Fibroblast of skin of back (primary cell): ENCODE measurements at places on chromosomes 11 and 22.

DNA sequence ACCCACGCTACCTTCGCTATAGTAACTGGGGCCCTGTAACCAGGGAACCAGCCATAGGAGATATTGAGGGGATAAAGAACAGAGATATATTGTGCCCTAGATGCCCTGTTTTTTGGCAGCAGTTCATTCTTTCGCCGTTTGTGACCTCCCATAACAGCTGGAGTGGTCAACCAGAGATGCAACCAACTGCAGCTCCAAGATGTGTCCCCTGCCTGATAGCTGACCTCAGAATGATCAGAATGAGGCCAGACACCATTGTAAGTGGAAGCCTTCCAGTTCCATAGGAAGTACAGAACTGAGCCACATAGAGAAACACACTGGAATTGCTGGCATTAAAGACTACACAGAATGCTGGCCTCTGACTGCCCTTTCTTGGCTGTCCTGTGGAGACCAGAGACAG is 39.2 kb downstream of the P4HA3 start:
- no peak for DNase-seq

DNA sequence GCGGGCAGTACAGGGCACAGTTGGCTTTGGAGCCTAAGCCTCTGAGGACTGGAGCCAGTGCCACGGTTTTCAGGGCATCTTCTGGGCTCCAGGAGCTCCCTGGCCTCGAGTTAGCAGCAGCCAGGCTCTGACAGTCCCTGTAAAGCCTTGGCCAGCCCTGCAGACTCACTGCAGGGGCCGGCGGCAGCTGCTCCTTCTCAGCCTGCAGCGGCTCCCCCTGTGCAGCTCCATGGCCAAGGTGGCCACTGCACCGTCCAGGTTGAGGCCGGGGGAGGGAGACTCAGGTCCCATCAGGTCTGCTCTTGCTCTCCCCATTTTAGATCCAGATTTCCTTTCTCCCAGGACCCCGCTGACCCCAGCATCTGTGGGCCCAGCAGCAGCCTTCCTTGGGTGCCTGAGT is 1461.1 kb downstream of the BRD1 start:
- no peak for DNase-seq

DNA sequence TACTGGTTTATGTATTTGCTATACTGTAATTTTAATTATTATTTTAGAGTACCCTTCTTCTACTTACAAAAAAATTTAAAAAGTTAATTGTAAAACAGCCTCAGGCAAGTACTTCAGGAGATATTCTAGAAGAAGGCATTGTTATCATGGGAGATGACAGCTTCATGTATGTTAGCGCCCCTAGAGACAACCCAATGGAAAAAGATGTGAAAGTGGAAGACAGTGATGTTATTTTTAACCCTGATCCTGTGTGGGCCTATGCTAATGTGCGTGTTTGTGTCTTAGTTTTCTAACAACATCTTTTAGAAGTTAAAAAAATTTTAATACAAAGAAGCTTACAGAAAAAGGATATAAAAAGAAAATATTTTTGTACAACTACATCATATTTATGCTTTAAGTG is 205.0 kb downstream of the FAM76B start:
- no peak for DNase-seq

- peak; percentile 46 for DNase-seq
Observed at GRCh38 chr11:119518746-119519730, 96.1 kb upstream of the THY1 start.

- peak; percentile 29 for DNase-seq
Observed at GRCh38 chr11:20443596-20443995, 56.1 kb downstream of the PRMT3 start.

DNA sequence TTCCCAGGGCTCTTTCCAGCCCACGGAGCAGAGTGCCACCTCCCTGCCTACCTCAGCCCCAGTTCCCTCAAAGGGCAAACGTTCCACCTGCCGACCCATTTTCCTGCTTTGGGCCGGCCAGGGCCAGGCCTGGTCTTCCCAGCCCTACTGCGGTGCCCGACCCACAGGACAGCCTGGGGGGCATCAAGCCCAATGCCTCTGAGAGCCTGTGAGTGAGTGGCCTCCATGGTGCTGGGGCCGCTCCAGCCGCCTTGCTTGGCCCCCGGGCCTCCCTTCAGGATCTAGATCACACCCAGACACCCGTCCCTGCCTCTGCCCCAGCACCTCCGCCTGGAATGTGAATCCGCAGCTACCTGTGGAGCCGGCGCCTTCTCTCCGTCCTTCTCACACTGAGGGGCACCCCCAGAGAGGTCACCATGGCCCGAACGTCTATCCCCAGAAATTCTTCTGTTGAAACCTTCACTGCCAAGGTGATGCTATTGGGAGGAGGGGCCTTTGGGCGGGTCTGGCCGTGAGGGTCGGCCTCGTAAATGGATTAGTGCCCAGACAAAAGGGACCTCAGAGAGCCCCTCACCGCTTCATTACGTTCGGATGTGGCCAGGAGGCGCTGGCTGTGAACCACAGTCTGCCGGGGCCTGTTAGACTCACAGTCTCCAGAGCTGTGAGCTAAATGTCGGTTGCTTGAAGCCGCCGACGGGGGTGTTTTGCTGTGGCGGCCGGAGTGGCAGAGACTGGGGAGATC is 36.2 kb upstream of the BRSK2 start:
- DNase-seq = no peak

- DNase-seq = no peak
Observed at GRCh38 chr22:37141971-37142370, 7.7 kb downstream of the IL2RB start.

- peak; percentile 50 for DNase-seq
Observed at GRCh38 chr11:34890812-34891211, 25.4 kb downstream of the APIP start.

GRCh38 chr11:96464700-96465307 is 75.0 kb downstream of the JRKL start:
- peak; percentile 71 for DNase-seq

- no peak for DNase-seq
Observed at GRCh38 chr11:122951211-122951610, 30.4 kb downstream of the BSX start.

DNA sequence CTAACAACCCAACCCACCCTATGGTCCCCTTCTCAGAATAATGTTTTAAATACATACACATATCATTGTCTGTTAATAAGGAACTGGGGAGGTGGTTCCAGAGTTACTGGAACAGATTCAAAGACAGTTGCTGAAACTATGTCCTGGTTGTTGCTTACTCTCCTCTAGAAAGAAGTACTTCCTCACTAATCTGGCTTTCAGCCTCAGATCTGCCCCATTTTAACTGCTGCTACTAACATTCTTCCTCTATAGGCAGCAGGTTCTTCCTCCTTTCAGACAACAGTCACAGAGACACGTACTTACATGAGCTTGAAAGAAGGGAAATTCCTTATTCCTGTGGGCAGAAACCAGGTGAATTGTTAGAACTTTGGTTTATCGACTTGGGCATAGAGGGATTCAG is 8.1 kb upstream of the NEU3 start:
- no peak for DNase-seq

- no peak for DNase-seq
Observed at GRCh38 chr11:67465189-67465510, 3.9 kb downstream of the TMEM134 start.

DNA sequence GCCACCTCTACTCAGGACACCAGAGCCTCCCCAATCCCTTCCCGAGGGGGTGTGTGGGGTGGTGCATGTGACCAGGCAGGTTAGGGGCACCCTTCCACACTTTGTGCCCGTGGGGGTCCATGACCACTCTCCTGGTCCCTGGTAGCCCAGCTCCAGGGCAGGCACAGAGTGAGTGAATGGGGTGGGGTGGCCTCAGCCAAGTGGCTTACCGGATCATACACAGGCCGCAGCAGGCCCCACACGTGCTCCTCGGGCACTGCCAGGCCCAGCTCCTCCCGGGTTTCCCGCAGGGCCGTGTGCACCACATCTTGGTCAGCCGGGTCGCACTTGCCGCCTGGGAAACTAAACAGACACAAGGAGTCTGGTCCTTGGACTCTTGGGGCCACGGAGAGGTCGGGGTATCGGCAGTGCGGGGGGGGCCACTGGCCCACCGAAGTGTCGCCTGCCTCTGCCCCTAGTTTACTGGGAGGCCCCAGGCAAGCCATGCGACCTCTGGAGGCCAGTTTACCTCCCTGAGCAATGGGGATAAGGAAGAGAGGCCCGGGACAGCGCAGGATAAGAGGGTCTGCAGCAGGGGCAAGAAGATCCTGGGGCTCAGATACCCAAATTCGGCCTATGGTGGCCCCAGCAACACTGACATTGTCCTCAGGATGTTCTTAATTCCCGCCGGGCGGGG is 889 bp downstream of the NUDT8 start:
- DNase-seq = no peak

DNA sequence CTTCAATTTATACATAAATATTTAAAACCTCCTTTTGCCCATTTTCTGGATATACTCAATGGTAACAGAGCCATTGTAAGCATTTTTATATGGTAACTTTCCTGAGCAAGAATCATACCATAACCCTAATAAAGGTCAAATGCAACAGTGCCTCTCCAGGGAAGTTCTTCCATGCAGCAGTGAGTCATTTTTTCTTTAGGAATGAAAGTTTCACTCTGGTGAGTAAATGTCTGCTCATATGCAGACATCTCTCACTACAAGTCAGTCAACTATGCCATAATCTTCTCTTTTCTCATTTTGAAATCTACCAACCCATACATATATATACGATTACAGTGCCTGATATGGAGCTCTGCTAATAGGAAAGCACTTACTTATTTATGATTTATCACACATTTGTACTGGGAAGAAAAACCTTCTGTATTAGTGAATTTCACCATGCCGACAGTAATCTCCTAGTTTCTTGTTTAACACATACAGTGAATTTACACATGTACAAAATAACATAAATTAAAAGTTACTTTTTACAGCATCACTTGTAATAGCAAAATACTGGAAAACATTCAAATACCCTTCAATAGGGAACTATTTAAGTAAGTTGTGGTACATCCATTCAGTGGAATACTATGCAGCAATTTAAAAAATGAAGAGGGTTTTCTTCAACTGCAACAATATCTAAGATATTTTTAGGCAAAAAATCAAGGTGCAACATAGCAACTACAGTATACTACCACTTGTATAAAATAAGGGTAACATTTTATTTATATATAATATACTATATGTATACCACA is 16.0 kb downstream of the STK33 start:
- DNase-seq = peak; percentile 27

DNA sequence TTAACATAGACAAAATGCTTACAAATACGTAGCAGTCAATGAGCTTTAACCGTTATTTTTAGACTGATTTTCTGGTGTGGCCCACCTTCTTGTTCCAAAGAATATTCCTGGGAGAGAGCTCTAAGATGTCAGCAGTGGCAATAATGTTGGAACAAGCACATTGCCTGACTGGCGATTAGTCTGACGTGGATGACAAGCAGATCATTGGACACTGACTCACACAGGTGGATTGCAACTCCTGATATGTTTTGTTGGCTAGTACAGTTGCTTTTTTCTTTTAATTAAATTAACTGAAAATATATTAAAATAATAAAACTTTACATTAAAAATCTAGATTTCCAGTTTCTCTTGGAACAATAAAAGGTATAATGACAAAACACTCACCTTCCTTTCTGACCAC is 78.0 kb downstream of the TENM4 start:
- no peak for DNase-seq

DNA sequence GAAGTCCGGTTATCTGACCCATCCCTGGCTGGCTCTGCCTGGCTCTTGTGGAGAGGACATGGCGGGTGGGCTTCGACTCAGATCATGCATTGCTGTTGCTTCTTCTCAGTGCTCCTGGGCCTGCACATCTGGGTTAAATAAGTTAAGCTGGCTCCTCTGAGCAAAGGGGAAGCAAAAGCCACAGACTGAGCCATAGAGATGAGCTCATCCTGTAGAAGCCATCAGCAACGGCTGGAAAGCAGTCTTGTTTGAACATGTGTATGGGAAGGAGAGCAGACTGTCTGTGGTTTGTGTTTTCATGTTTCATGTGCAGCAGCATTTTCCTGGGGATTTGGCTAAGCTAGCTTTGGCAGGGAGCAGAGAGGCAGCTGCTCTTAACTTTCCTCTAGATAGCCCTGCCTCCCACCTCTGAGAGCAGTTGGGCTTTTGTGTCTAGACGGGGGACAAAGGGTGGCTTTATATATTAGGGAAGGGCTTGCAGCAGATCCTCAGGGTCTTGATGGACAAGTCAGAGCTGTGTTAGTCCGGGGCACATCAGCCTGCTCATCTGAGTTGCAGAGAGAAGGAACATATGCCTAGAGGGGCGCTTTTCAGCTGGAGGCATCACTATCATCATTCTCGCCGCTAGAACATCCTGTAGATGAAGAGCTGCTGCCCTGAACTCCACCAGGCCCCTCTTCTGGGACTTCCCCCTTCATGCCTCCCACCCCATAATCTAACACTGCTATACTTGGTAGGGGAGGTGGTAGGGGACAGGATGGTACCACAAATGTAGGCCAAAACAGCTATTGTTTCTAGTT is 14.9 kb downstream of the DCPS start:
- DNase-seq = peak; percentile 93

GRCh38 chr11:106986261-106986660 is 32.0 kb downstream of the GUCY1A2 start:
- DNase-seq = peak; percentile 57

GRCh38 chr11:100929377-100929776 is 200.2 kb downstream of the PGR start:
- DNase-seq = peak; percentile 72

GRCh38 chr22:34333285-34333684 is 413.0 kb upstream of the LARGE1 start:
- no peak for DNase-seq

- no peak for DNase-seq
Observed at GRCh38 chr11:86923999-86924766, 31.0 kb downstream of the FZD4 start.
